ENCODE measurements at places on chromosomes 2 and 18.

DNA sequence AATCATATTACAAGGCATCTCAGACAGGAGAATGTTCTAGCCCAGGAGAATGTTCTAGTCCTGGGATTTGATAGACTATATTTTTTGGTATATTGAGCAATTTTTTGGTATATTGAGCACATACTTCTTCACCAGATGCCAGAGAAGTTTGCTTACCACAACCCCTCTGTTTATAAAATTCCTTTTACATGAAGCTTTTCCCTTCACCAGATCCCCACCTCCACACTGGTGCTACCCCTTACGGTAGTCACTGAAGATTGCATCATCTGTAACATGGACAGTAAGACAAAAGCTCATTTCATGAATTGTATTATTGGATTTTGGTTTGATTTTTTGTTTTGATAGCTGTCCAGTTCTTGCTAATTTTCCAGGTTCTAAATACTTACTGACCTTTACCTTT lies 7.2 kb upstream of the HNMT start:
- DNase-seq = no peak

- DNase-seq = no peak
Measured at GRCh38 chr2:71526141-71526540, 72.8 kb downstream of the DYSF start.

DNA sequence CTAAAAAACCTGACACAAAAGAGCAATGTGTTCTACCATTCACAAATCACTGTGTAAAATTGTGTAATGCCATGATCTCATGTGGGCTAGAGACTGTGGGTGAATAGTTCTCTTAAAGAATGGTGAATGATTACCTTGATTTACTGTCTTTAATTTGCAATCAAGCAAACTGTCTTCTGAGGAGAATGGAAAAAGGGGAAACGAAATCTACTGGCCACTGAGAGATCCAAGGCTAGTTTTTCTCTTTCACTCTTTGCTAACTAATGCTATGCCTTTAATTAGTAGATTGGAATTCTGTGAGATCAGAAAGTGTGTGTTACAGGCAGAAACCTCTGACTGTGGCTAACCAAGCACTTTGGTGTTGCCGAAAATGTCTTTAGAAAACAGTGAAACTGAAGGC lies 422.7 kb downstream of the TGIF1 start:
- DNase-seq = no peak

- peak; percentile 15 for DNase-seq
Measured at GRCh38 chr2:122105877-122106206, 350.4 kb downstream of the TSN start.

- DNase-seq = no peak
Measured at GRCh38 chr2:182173944-182174622, 188.4 kb downstream of the PPP1R1C start.

- DNase-seq = no peak
Measured at GRCh38 chr2:241901500-241902351, 32.2 kb downstream of the RTP5 start.

DNA sequence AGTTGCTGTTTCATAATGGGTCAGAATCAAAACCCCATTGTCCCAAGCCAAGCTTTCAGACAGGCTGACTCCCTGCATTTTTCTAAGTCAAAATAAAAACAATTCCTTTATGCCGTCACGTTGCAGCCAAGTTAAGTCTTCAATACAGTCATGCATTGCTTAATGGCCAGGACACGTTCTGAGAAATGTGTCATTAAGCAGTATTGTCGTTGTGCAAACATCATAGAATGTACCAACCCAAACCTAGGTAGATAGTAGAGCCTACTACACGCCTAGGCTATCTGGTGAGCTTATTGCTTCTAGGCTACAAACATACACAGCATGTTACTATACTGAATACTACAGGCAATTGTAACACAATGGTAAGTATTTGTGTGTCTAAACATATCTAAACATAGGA lies 160.4 kb upstream of the FOSL2 start:
- no peak for DNase-seq

GRCh38 chr2:20484034-20484617 lies 37.3 kb downstream of the RHOB start:
- no peak for DNase-seq

- no peak for DNase-seq
Measured at GRCh38 chr2:7471185-7471584, 554.0 kb downstream of the RNF144A start.

DNA sequence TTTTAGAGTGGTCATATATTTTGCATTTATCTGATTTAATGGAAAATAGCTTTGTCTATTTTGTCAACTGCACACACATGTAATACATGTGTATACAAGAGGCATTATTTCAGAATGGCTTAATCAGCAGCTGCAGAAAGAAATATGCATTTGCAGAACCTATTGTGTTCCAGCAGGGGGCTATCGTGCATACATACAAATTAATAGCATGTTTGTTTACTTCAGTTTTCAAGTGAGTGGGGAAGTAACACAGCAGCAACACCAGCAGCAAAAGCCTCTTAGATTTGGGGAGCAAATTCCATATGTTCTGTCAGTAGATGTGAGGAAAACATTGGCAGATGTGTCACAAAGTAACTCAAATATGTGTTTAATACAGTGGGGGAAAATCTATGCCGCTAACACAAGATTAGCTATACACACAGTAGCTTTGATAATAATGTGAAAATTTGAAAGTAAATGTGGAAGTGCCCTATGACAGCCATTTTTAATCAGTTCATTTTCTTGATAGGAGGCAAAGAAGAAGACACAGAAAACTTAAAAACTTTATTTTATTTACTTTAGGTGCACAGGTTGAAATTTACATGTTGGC lies 218.1 kb downstream of the WDR7 start:
- no peak for DNase-seq

- peak; percentile 52 for DNase-seq
Measured at GRCh38 chr2:71548646-71549425, 95.5 kb downstream of the DYSF start.

DNA sequence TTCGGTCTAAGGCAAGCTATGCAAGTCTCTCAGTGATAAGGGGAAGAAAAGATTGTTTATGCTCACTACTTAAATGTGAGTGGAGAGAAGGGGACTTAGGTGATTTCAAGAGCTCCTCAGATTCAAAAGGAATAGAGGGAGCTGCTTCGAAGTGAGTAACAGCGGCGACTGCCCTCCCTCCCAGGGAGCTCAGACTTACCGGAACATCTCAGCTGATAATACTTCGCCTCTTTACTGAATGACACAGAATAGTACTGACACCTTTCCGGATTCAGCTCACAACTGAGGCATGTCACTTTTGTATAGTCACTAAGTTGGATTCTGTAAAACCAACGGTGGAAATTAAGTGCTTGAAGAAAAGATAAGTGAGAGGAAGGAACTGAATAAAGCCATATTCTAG lies 55.5 kb downstream of the DPP4 start:
- DNase-seq = no peak

- no peak for DNase-seq
Measured at GRCh38 chr2:11559066-11559785, 25.4 kb downstream of the GREB1 start.

GRCh38 chr2:171571721-171572120 lies 49.4 kb downstream of the CYBRD1 start:
- no peak for DNase-seq

GRCh38 chr2:85231952-85232351 lies 95.8 kb downstream of the TGOLN2 start:
- no peak for DNase-seq

- DNase-seq = no peak
Measured at GRCh38 chr2:99576775-99577174, 87.0 kb upstream of the REV1 start.

- no peak for DNase-seq
Measured at GRCh38 chr2:85761-86160, 39.5 kb upstream of the FAM110C start.

GRCh38 chr2:218883491-218884490 lies 3.1 kb downstream of the WNT10A start:
- no peak for DNase-seq

- no peak for DNase-seq
Measured at GRCh38 chr2:170026361-170026760, 151.6 kb upstream of the MYO3B start.

- DNase-seq = no peak
Measured at GRCh38 chr2:43222475-43223309, 3.7 kb downstream of the ZFP36L2 start.

GRCh38 chr2:158953926-158954763 lies 14.3 kb upstream of the TANC1 start:
- DNase-seq = no peak

DNA sequence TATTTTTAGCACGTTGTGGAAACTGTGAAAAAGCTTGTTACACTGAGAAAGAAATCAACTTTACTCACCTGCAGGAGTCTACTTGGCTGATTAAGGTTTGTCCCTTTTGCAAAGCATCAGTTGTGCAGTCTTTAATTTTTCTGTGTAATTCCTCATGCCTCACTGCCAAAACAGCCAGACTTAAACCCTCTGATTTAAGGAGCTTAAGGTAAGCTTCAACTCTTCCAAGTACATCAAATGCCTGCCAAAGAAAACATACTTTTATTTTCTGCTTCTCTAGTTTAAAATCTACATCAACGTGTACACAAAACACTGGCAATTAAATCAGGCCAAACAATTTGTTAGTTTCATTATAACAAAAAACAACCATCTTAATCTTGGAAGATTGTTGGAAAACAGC lies 98.0 kb upstream of the TTN start:
- no peak for DNase-seq

GRCh38 chr2:47346-47725 lies 1.0 kb upstream of the FAM110C start:
- no peak for DNase-seq

- DNase-seq = no peak
Measured at GRCh38 chr2:76506538-76506937, 795.8 kb upstream of the GCFC2 start.

DNA sequence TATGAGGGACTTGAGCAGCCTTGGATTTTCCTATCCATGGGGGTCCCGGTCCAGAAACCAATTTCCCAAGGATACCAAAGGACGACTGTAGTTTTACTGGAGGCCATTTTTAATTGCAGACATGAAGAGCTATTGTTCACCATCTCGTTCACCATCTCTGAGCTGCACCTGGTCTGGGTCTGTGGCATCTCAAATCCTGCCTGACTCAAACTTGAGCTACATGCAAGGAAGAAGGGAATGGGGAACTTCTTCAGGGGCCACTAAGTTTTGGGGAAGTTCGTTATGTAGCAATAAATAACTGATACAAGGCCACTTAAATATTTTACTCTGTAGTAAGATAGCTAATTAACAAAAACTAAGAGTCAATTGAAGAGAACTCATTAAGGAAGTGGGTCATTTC lies 2.1 kb upstream of the SMCHD1 start:
- no peak for DNase-seq

DNA sequence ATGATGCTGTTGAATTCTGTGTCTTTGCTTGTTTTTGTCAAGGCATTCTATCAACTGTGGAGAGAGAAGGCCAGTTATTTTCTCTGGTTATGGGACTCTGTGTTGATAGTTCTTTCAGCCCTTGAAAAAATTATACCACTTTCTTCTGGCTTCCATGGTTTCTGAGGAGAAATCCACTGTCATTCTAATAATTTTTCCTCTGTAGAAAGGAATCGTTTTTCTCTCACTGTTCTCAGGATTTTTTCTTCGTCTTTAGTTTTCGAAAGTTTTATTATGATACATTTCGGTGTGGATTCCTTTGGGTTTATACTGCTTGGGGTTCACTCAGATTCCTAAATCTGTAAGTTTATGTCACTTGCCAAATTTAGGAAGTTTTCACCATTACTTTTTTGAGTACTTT lies 6.6 kb downstream of the GALNT1 start:
- DNase-seq = no peak

GRCh38 chr18:67651438-67651837 lies 134.9 kb upstream of the DSEL start:
- no peak for DNase-seq

DNA sequence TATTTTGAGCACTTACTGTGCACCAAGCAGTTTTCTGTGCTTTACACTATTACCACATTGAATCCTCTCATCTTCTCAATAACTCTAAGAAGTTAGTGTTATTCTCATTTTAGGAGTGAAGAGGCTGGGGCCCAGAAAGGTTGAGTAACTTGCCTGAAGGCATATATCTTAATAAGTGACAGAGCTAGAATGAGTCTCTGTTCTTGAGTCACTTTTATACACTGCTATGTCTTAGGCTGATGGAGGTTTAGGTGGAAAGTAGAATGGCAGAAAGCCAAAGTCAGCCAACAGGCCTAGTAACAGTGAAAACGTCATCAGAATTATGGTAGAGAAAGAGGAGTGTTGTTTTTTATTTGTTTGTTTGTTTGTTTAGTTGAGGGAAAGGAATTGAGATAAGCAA lies 27.9 kb upstream of the RPE start:
- DNase-seq = no peak

DNA sequence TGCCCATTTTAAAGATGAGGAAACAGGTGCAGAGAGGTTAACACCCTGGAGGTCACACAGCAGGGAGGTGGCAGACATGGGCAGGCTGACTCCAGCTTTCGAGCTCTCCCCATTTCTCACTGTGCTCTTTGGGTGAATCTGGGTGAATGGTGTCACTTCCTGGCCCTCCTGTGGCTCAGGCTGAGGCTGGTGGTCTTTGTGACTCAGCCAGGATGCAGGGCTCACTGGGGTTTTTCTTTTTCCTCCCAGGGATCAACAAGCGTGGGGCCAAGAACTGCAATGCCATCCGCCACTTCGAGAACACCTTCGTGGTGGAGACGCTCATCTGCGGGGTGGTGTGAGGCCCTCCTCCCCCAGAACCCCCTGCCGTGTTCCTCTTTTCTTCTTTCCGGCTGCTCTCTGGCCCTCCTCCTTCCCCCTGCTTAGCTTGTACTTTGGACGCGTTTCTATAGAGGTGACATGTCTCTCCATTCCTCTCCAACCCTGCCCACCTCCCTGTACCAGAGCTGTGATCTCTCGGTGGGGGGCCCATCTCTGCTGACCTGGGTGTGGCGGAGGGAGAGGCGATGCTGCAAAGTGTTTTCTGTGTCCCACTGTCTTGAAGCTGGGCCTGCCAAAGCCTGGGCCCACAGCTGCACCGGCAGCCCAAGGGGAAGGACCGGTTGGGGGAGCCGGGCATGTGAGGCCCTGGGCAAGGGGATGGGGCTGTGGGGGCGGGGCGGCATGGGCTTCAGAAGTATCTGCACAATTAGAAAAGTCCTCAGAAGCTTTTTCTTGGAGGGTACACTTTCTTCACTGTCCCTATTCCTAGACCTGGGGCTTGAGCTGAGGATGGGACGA lies 13.2 kb downstream of the ITM2C start:
- DNase-seq = no peak

- DNase-seq = no peak
Measured at GRCh38 chr2:69470911-69471310, 33.7 kb upstream of the NFU1 start.

DNA sequence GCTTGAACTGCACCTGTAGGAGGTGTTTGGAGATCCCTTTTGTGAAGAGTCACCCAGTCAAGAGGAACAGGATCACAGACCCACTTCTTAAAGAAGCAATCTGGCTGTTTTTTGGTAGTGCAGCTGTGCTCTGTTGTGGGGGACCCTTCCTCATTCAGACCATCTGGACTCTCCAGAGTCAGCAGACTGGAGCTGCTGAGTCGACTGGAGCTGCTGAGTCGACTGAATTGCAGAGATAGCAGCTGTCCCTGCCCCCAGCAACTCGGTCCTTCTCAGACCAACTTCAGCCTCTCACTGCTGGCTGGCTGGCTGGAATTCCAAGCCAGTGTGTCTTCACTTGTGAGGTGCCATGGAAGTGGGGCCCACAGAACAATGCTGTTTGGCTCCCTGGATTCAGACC lies 56.8 kb downstream of the GTF3C3 start:
- no peak for DNase-seq

All from neuronal stem cell (in vitro differentiated cells).